Transverse colon (tissue), 4 donors: ENCODE measurements at places on chromosomes 5 and 9.

- no peak for DNase-seq
Measured at GRCh38 chr9:136332482-136332983, 5.2 kb downstream of the GPSM1 start.

GRCh38 chr5:10403829-10404228 lies 37.9 kb upstream of the ROPN1L start:
- DNase-seq, result no peak

GRCh38 chr5:84384604-84385575 lies at the start of gene EDIL3:
Gene EDIL3, minus strand, starts transcription at chr5:84384880. Its CDS starts 506 bp downstream, at chr5:84384374.
- peak; percentile 53 for DNase-seq

DNA sequence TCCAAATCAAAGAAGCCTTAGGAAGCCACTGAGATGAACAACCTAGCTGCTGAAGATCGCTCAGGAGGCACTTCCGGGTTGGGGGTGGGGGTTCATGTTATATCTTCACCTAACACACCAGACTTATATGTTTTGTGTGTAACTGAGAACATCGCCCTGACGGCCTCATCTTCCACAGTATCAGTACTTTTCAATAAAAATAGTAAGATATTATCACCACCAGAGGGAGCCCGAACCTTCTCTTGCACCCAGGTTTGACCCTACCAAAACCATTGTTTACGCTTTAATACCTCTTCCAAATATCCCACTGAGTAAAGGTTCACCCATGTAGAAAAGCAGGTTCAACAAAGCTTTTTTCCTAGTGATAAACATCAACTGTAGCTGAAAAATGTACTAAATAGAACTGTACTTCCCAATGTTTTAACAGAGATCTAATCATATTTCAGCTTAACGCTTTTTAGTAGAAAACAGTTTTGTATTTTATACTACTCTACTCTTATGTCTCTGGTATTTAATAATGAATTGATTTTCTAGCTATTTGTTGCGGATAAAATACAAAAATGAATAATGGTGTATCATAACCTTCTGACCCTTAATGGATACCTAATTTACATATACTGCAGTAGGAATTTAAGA lies 244.0 kb downstream of the EPB41L4A start:
- DNase-seq, result no peak

DNA sequence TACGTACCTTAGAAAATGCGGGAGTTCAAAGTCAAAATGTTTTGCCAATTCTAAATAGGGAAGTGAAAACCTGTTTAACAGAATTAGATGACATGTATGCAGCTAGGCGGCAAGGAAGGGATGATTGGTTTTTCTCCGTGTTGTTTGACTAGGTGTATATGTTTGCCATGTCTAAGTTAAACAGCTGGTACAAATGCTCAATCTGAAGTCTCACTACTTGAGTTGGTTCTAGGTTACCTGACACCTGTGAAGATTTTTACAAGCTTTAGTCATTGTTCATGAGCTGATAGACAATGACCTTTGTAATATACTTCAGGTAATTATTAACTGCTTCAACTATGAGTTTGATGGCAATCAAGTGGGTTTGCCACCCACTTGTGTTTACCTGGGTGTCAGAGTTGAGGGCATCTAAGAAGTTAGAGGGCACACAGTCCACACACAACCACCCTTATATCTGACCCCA lies 74.3 kb downstream of the SLC44A1 start:
- peak; percentile 38 for DNase-seq

DNA sequence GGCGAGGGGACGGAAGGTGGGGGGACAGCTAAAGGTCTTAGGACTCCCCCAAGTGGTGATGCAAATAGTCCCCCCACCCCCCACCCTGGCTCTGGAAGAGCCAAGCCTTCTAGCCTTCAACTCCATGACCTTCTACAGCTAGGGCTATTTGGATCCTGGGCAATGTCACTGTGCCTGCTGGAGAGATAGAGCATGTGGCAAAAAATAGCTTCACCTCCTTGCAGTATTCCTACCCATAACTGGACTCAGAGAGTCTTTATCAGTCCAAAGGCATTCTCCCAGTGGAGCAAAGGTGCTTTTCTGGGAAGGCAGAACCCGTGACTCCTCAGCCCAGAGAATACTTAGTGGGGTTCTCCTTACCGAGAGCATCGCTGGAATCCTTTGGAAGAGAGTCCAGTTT lies 48.9 kb upstream of the PPARGC1B start:
- no peak for DNase-seq
